Tibial nerve (tissue), 4 donors: ENCODE measurements at places on chromosomes 2 and 18.

GRCh38 chr18:40250236-40250635 lies 1704.8 kb upstream of the PIK3C3 start:
- DNase-seq, result no peak
- no peaks in the 10 kb centered on the region for H3K4me1 ChIP-seq
- no peak overlapping the region for H3K4me3 ChIP-seq

DNA sequence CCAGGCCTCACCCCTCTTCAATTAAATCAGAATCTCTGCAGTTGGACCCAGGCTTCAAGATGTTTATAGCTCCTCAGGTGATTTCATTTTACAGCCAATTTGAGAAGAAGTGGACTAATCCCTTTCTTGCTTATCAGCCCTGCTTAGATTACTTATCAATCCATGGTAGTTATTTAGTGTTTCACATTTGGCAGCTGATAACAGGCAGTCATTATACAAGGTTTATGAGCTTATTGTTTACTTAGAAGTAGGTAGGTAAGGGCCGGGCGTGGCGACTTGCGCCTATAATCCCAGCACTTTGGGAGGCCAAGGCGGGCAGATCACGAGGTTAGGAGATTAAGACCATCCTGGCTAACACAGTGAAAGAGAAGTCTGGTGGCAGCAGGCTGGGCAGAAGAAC lies 237.5 kb downstream of the CTNNA2 start:
- H3K27me3 ChIP-seq, result no peaks in the 10 kb centered on the region
- no peak overlapping the region for H3K27ac ChIP-seq
- no peak for DNase-seq
- H3K4me1 ChIP-seq, result no peaks in the 10 kb centered on the region
- H3K4me3 ChIP-seq, result no peak overlapping the region
- no peaks in the 10 kb centered on the region for H3K36me3 ChIP-seq

GRCh38 chr2:144798034-144798433 lies 278.1 kb upstream of the ZEB2 start:
- H3K4me3 ChIP-seq, result no peak overlapping the region
- DNase-seq, result no peak
- no peaks in the 10 kb centered on the region for H3K27me3 ChIP-seq
- H3K36me3 ChIP-seq, result no peaks in the 10 kb centered on the region

GRCh38 chr2:98419977-98420725 lies 24.5 kb upstream of the INPP4A start:
- no peak for DNase-seq
- H3K4me3 ChIP-seq, result no peak overlapping the region
- no peaks in the 10 kb centered on the region for H3K4me1 ChIP-seq
- H3K27ac ChIP-seq, result no peak overlapping the region
- no peaks in the 10 kb centered on the region for H3K27me3 ChIP-seq
- no peaks in the 10 kb centered on the region for H3K36me3 ChIP-seq

DNA sequence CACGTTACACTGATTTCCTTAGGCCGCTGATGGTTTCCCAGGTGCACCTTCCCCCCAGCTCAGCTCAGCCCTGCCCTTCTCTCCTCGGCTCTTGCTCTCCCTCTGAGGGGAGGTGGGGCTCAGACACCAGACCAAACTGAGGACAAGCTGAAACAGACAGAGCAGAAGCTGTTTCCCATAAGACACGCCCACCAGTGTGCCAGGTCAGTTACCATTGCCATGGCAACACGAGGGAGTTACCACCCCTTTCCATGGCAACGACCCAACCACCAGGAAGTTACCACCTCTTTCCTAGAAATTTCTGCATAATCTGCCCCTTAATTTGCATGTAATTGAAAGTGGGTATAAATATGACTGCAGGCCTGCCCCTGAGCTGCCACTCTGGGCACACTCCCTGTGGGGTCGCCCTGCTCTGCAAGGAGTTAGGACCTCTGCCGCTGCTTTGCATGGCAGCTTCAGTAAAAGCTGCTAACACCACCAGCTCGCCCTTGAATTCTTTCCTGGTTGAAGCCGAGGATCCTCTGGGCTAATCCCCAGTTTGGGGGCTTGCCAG lies 120.9 kb upstream of the SMIM21 start:
- H3K36me3 ChIP-seq, result no peaks in the 10 kb centered on the region
- H3K27ac ChIP-seq, result no peak overlapping the region
- no peak overlapping the region for H3K4me3 ChIP-seq
- DNase-seq, result no peak
- no peaks in the 10 kb centered on the region for H3K27me3 ChIP-seq

- no peak for DNase-seq
- H3K4me1 ChIP-seq, result peaks cover 8% of the 10 kb centered on the region
- H3K27ac ChIP-seq, result peak overlapping the region; percentile 72
- no peaks in the 10 kb centered on the region for H3K27me3 ChIP-seq
Measured at GRCh38 chr18:9454061-9454703, 21.1 kb upstream of the RALBP1 start.

GRCh38 chr2:197946562-197946961 lies 142.2 kb downstream of the PLCL1 start:
- no peaks in the 10 kb centered on the region for H3K27me3 ChIP-seq
- DNase-seq, result no peak
- H3K4me1 ChIP-seq, result no peaks in the 10 kb centered on the region
- no peaks in the 10 kb centered on the region for H3K36me3 ChIP-seq
- H3K27ac ChIP-seq, result no peak overlapping the region

DNA sequence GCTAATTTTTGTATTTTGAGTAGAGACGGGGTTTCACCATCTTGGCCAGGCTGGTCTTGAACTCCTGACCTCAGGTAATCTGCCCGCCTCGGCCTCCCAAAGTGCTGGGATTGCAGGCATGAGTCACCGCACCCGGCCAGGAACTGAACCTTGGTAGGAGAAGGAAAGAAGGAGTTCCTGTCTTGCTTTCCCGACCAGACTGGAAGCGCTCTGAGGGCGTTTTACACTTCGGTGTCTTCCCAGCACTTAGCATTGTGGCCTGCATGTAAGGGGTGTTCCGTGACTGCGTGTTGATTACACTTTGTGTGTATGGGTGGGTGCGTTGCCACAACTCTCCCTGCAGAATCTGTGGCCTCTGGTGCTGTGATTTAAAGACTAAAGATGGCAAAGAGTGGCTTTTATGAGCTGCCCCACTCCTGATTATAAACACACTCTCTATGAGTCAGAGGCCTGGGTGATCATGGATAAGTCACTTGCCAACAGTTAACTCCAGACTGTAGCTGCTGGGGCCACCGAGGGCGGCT lies 46.0 kb downstream of the ODC1 start:
- no peak overlapping the region for H3K4me3 ChIP-seq
- peaks cover 18% of the 10 kb centered on the region for H3K4me1 ChIP-seq
- no peak overlapping the region for H3K27ac ChIP-seq
- no peaks in the 10 kb centered on the region for H3K27me3 ChIP-seq

GRCh38 chr2:114543236-114543766 lies 100.9 kb downstream of the DPP10 start:
- H3K27me3 ChIP-seq, result no peaks in the 10 kb centered on the region
- DNase-seq, result peak; percentile 14
- H3K36me3 ChIP-seq, result no peaks in the 10 kb centered on the region
- H3K27ac ChIP-seq, result peak overlapping the region; percentile 61
- H3K4me3 ChIP-seq, result no peak overlapping the region

GRCh38 chr2:88450925-88451810 lies 1.3 kb downstream of the FOXI3 start:
- H3K27me3 ChIP-seq, result peaks cover 4% of the 10 kb centered on the region
- no peaks in the 10 kb centered on the region for H3K36me3 ChIP-seq
- H3K4me1 ChIP-seq, result peaks cover 16% of the 10 kb centered on the region
- H3K27ac ChIP-seq, result no peak overlapping the region
- no peak overlapping the region for H3K4me3 ChIP-seq

- H3K27me3 ChIP-seq, result no peaks in the 10 kb centered on the region
- no peaks in the 10 kb centered on the region for H3K4me1 ChIP-seq
- DNase-seq, result no peak
- no peak overlapping the region for H3K4me3 ChIP-seq
- no peak overlapping the region for H3K27ac ChIP-seq
Measured at GRCh38 chr2:28025123-28025522, 134.6 kb downstream of the BABAM2 start.

DNA sequence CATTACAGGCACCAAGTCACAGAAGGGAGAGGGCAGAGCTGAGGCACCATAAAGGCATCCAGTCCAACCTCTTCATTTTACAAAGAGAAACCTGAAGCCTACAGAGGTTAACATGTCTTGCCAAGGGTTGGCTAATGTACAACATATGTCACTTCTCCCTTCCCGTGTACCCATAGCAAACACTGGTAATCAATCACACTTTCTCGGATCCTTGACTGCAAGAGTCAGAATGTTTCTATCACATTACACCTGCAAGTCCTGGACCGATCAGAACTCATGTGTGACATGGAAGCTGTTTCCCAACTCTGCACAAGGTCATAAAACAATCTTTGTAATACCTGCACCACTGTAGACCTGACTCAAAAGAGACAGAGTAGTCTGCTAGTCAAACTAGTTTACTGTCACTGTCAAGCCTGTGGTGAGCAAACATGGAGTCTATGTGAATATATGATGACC lies 6.0 kb downstream of the ANKRD44 start:
- H3K4me1 ChIP-seq, result peaks cover 31% of the 10 kb centered on the region
- H3K27me3 ChIP-seq, result no peaks in the 10 kb centered on the region
- no peak for DNase-seq
- peak overlapping the region; percentile 30 for H3K27ac ChIP-seq
- H3K36me3 ChIP-seq, result no peaks in the 10 kb centered on the region

- DNase-seq, result no peak
- no peak overlapping the region for H3K4me3 ChIP-seq
- H3K36me3 ChIP-seq, result no peaks in the 10 kb centered on the region
- H3K4me1 ChIP-seq, result no peaks in the 10 kb centered on the region
- peaks cover 8% of the 10 kb centered on the region for H3K27me3 ChIP-seq
Measured at GRCh38 chr2:104434966-104435365, 418.9 kb upstream of the POU3F3 start.

DNA sequence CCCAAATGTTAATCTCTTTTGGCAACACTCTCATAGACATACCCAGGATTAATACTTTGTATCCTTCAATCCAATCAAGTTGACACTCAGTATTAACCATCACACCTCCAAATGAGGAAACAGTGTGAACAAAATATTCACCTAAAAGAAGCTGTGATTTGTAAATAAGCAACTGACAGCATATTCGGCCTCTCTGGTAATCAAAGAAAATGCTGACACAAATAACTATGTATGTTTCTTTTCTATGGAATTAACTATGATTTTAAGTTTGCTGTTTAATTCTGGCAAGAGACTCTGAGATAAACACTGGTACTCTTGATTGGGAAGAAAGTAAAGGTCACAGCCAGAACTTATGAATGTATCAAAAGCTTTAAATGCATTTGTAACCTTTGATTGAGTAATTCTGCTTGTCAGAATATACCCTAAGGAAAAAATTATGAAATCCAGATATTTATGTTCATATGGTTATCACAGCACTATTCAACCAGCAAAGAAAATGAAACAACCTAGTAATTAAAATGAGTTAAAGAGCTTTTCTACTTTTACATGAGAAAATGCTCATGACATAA lies 3.6 kb upstream of the GYPC start:
- DNase-seq, result no peak
- no peaks in the 10 kb centered on the region for H3K4me1 ChIP-seq
- no peak overlapping the region for H3K4me3 ChIP-seq
- no peaks in the 10 kb centered on the region for H3K36me3 ChIP-seq
- H3K27ac ChIP-seq, result no peak overlapping the region
- no peaks in the 10 kb centered on the region for H3K27me3 ChIP-seq

GRCh38 chr18:74446178-74446577 lies 10.9 kb downstream of the DIPK1C start:
- peaks cover 5% of the 10 kb centered on the region for H3K27me3 ChIP-seq
- H3K4me1 ChIP-seq, result no peaks in the 10 kb centered on the region
- H3K4me3 ChIP-seq, result no peak overlapping the region
- no peaks in the 10 kb centered on the region for H3K36me3 ChIP-seq

GRCh38 chr2:48249631-48250473 lies 280.1 kb upstream of the STON1 start:
- no peak overlapping the region for H3K4me3 ChIP-seq
- no peaks in the 10 kb centered on the region for H3K36me3 ChIP-seq
- H3K4me1 ChIP-seq, result peaks cover 27% of the 10 kb centered on the region
- H3K27me3 ChIP-seq, result no peaks in the 10 kb centered on the region

DNA sequence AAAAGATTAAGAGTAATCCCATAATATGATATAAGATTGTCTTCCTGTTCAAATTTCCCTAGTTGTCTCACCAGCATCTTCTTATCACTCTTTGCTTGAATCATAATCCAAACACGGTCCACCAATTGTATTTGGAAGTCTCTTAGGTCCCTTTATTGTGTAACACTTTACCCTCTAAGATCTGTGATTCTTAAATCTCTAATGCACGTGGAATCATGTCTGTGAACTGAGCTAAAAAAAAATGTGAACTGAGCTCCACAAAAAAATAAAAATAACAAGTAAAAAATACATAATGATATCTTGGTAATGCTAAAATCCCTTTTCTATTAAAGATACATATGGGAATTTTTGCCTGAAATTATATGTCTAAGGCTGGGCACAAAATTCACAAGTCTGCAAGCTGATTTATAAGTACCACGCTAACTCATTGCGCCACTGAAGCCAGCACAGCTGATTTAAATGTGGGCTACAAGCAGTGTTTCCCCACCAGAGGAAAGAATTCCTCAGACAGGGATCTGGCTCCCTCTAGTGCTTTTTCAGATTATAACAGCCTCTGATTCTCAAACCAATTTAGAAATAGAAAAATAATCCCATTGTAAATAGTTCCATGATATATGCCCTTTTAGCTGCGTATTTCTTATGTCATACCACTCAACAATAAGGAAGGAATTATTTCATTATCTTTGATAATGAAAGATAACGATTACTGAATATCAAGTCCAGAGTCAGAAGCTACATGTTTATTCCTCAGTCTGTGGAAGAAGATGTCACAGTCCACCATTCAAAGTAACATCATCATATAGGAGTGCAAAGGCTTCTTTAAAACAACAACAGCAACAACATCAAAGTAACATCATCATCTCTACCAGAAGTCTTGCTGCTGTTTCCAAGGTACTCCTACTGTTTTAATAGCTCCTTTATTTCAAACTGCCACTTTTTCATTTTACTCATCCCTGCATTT lies 22.9 kb downstream of the RBM43 start:
- no peaks in the 10 kb centered on the region for H3K27me3 ChIP-seq
- no peak overlapping the region for H3K27ac ChIP-seq
- H3K4me3 ChIP-seq, result no peak overlapping the region

DNA sequence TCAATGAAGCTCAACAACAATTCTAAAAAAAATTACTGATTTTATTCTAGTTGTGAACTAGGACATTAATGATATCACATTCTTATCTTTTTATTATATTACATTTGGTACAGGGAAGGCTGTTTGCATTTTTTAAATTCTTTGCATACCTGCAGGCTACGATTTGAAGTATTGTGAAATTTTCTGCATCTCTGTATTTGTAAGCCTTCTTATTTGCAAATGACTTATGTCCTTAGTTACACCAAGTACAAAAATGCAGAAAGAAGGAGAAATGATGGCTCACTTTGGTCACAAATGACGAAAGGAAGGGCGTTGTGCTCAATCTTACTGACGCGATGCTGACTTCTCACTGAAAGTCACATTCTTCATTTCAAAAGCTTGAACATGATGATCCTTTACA lies 227.5 kb upstream of the SOX11 start:
- DNase-seq, result no peak
- H3K27me3 ChIP-seq, result no peaks in the 10 kb centered on the region
- no peak overlapping the region for H3K27ac ChIP-seq
